ENCODE measurements at places on chromosomes 16 and 17. TPM values are rescaled to one million over a fixed set of nuclear protein-coding genes. Genes with fewer than 3 reads are reported as not detected.

The PPL gene
- 18.4 TPM for total RNA-seq

The ABCC6 gene
- 2.1 TPM for total RNA-seq

The QRICH2 gene
- total RNA-seq, result 2.7 TPM

The EME1 gene
- total RNA-seq, result 0.35 TPM

The MYH3 gene
- total RNA-seq, result 0.87 TPM

The OR3A3 gene
- total RNA-seq, result not detected

The PAGR1 gene
- 16.2 TPM for total RNA-seq

The GAS7 gene
- 51.2 TPM for total RNA-seq

DNA sequence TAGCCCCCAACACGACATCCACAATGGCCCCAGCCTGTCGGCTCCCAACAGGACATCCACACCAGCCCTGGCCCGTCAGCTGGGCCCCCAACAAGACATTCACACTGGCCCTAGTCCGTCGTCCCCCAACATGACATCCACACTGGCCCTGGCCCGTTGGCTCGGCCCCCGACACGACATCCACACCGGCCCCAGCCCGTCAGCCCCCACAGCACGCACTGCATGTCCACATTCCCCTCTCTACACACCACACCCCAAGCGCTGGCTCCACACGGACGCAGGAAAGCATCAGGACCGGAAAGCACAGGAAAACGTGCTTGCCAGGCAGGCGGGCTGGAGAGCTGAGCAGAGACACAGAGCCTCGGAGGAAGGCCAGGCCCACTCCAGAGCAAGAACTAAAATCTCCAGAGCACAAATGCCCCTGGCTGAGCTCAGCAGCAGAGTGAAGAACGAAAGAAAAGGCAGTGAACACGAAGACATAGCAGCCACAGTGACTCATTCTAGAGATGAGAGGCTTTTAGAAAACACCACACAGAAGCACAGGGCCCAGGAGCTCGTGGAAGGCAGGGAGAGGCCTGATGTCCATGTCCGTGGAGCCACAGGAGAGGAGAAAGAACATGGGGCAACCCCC is 50.6 kb downstream of the LMF1 start:
- DNase-seq, result peak; percentile 63

- DNase-seq, result peak; percentile 9
These were observed 16.3 kb downstream of the ERAL1 start for GRCh38 chr17:28871056-28871579.

GRCh38 chr17:10633738-10634379 is 23.2 kb downstream of the MYH3 start:
- no peak for DNase-seq

GRCh38 chr16:4334724-4335495 is 16.2 kb downstream of the PAM16 start:
- no peak for DNase-seq

DNA sequence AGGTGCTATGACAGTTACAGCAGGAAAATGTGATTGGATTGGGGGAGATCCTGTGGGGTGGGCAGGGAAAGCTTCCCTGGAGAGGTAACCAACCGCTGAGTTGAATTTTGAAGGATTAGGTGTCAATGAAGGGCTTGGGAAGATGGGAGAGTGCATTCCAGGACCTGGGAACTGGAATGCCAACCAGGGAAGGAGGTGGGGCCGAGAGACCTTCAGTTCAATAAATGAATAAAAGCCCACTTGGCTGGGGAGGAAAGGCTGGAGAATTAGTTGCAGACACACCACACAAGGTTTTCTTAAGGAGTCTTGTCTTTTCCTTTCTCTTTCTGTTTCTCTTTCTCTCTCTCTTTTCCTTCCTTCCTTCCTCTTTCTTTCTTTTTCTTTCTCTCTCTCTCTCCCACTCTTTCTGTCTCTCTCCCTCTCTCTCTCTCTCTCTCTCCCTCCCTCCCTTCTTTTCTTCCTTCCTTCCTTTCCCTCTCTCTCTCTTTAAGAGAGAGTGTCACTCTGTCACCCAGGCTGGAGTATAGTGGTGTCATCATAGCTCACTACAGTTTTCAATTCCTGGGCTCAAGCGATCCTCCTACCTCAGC is 3.3 kb downstream of the USP43 start:
- no peak for DNase-seq

- DNase-seq, result no peak
These were observed 72.0 kb upstream of the LGALS9 start for GRCh38 chr17:27558842-27559505.

DNA sequence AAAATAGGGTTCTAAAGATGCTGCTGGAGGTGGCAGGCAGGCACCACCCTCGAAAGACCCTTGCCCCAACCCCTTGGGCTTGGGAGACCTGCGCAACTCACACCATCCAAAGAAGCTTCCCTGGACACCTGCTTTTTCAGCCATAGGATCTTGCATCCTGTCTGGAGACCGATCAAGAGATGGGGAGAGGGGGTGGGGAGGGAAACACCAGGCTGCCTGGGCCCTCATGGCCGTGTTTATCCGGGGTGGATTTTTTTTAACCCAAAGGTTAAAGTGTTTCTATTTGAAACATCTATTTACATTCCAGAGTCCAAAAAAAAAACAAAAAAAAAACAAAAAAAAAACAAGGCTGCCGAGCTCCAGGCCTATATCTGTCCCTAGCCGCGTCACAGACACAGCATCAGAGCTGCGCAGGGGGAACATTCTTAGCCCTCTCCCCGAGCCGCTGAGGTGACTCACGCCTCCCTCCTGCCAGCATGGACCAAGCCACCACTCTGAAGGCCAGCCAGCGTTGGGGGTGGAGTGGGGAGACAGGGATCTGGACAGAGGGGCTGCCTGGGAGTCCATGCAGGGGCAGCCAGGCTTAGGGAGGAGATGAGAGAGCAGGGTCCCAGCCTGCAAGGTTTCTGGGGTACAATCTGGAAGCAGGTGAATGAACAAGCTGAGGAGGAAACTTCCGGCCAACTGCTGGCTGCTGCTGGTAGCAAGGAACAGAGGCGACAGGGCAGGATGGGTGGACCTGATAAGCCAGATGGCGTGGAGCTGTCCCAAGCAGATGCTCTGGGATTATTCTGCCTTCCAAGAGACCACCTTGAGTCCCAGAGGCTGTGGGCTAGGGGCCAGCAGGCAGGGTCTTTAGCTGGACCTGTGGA is 14.8 kb downstream of the HDAC5 start:
- DNase-seq, result peak; percentile 88

GRCh38 chr16:69482410-69482991 is 58.1 kb downstream of the CYB5B start:
- DNase-seq, result peak; percentile 72

- no peak for DNase-seq
These were observed 20.9 kb downstream of the HSD17B2 start for GRCh38 chr16:82055728-82056549.

- DNase-seq, result peak; percentile 61
These were observed 57.8 kb upstream of the TEX2 start for GRCh38 chr17:64320613-64321553.

DNA sequence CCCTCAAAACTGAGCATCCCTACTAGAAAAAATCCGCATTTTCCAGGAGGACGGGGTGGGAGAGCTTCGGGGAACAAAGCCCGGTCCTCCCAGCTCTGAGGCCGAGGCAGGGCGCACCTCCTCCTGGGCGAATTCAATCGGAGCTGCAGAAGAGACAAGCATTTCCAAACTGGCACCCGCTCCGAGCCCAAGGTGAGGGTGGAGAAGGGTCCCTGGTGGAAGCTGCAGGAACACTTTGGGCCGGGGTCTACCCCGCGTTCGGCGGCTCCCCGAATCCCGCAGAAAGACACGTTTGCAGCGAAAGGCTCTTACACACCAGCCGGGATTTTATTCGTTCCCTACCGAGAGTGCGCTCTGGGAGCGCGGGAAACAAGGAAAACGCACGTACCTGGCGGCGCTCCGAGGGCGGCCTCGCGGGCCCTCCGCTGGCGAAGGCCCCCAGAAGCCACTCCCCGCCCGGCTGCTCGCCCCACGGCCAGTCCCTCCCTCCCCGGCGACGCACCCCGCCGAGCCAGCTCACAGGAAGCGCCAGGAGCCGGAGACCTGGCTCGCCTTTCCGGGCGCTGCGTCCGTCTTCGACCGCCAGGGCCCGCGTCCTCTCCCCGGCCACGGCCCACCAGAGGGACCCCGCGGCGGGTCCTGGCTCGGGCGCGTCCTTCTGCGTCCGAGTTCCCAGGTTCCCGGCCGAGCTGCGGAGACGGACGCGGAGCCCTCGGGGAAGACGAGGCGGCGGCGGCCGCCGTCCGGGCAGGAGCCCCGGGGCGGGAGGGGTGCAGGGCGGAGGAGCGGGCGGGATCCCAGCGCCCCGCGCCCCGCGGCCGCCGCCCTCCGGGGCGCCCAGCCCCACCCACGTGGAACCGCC is 49.8 kb upstream of the BAHCC1 start:
- peak; percentile 93 for DNase-seq

DNA sequence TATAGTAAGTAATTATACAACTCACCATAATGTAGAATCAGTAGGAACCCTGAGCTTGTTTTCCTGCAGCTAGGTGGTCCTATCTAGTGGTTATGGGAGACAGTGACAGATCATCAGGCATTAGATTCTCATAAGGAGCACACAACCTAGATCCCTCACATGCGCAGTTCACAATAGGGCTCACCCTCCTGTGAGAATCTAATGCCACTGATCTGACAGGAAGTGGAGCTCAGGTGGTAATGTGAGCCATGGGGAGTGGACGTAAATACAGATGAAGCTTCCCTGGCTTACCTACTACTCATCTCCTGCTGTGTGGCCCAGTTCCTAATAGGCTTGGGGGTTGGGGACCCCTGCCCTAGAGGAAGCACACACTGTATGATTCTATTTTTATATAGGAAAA is 21.8 kb upstream of the ZNF469 start:
- no peak for DNase-seq

- DNase-seq, result peak; percentile 58
These were observed 604 bp upstream of the ZC3H18 start for GRCh38 chr16:88569614-88569984.

DNA sequence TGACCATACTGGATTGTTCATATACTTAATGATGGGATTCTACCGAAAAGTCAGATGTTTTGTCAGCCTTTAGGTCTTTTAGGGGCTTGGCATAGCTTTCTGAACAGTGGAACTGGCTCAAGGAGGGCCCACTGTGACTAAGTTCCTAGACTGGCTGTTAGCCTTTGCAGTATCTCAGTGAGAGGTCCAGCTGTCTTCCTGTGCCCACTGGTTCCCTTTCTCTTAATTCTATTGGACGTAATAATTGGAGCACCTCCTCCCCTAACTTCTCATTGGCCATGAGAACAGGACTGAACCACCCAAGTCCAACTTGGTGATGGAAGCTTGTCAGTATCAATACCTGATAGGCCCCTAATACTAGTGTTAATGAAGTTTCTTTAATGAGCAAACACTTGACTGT is 13.5 kb downstream of the KPNA2 start:
- DNase-seq, result no peak

DNA sequence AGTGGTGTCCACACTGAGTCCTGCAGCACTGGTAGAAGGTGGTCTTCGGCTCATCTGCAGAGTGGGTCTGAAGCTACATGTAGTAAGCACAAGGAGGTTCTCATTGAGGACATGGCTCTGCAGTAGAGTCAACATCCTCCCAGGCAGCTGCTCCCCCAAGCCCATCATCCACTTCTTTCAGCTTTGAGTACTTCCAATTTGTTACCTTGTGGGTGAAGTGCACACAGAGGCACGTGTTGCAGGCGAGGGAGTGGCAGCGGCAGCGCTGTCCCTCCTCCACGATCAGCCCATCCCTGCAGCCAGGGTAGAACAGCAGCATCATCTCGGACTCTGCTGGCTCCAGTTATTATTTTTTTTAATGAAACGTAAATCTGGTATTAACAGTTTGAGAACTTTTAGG is 1.8 kb upstream of the SSTR2 start:
- DNase-seq, result no peak

GRCh38 chr16:67748834-67749233 is 29.7 kb upstream of the GFOD2 start:
- no peak for DNase-seq

DNA sequence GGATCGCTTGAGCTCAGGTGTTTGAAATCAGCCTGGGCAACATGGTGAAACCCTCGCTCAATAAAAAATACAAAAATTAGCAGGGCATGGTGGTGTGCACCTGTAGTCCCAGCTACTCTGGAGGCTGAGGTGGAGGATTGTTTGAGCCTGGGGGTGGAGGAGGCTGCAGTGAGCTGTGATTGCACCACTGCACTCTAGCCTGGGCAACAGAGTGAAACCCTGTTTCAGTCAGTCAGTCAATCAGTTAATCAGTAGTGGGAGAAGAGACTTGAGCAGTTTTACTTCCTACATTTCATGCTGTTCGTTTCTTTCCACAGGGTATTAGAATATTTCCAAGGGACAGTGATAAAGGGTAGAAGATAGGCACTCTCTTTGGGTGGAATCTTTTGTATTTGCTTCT is 8.8 kb downstream of the MAP3K3 start:
- DNase-seq, result no peak

DNA sequence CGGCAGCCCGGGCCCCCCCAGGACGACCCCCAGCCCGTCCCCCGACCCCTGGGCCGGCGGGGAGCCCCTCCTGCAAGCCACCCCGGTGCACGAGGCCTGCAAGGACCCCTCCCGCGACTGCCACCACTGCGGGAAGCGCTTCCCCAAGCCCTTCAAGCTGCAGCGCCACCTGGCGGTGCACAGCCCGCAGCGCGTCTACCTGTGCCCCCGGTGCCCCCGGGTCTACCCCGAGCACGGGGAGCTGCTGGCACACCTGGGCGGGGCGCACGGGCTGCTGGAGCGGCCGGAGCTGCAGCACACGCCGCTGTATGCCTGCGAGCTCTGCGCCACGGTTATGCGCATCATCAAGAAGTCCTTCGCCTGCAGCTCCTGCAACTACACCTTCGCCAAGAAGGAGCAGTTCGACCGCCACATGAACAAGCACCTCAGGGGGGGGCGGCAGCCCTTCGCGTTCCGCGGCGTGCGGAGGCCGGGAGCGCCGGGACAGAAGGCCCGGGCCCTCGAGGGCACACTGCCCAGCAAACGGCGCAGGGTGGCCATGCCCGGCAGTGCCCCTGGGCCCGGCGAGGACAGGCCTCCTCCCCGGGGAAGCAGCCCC is 15.6 kb upstream of the ZFPM1 start:
- DNase-seq, result peak; percentile 79

DNA sequence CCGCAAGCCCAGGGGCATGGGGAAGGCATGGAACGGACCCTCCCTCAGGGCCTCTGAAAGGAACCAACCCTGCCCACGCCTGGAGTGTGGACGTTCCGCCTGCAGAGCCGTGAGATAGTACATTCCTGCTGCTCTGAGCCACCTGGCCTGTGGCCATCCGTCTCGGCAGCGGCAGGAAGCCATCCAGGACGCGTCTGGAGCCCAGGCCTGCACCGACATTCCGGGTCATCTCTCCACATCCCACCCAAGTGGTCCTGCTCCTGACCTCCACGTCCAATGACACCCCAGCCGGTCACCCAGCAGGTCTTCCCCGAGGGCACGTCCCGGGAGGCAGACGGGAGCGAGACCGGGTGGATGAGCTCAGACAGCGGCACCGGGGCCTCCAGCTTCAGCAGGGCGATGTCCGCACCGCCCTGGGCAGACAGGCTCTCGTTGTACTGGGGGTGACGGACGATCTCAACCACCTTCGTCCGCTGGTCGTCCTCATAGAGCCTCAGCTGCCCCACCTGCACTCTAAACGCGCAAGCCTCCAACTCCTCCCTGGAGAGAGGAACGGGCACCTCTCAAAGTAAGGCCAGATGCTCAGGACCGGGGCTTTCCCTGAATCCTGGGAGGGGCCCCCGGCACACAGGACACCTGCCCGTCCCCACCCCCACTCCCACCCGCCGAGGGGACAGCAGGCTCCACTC is 21.3 kb upstream of the UBE2I start:
- peak; percentile 70 for DNase-seq

Measured in left ventricle myocardium superior (tissue), 1 donor.